ENCODE measurements at places on chromosomes 16 and 17.

GRCh38 chr17:60529806-60530205 is 3.8 kb upstream of the APPBP2 start:
- DNase-seq: no peak

DNA sequence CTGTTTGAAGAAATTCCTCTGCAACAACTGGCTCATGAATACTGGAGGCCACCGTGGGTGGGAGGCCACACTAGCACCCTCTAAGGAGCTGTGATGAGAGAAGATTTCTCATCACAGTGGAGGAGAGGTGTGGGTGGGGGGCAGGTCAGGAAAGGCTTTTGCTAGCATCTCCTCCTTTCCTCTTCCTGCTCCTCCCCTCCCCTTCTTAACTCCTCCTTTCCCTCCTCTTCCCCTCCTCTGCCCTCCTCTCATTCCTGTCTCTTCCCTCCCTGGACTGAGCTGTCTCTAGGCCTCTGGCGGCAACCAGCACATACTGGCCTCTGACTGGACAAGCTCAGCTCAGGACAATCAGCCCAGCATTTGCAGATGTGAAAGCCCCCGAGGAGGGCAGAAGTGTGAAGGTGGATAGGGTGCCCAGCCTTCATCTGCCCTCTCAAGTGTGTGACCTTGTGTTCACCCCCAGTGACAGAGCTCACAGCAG is 19.0 kb upstream of the LHX1 start:
- no peak for DNase-seq

DNA sequence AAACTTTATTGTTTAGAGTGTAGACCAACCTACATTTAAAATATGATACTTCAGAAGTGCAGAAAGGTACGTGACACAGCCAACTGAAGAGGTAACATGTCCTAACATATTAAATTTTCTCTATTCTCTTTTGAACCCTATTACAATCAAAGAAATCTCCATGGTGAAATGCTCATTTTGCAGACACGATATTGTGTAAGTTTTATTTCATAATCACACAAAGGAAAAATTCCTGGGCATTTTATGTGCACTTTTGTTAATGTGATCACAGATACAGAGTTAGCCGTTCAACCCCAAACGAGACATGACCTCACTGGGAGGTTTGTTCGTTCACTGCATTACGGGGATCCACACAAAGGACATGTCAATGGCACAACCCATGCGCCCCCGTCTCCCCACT is 21.8 kb downstream of the KCNJ16 start:
- no peak for DNase-seq

GRCh38 chr16:68401871-68402747 is 46.2 kb downstream of the SMPD3 start:
- no peak for DNase-seq

DNA sequence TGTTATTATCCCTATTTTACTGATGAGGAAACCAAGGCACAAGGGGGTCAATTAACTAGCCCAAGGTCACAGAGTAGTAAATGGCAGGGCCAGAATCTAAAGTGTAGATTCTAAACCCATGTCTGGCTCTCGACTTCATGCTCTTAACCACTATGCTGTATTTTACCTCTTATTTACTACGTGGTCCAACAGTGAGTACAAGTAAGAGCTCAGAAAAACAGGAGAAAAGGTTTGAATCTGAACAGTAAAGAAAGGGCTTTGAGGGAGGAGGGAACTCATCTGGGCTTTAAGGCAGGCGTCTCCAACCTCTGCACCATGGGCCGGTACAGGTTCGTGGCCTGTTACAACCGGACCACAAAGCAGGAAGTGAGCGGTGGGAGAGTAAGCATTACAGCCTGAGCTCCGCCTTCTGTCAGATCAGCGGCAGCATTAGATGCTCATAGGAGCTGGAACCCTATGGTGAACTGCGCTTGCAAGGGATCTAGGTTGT is 62.9 kb downstream of the SMURF2 start:
- DNase-seq: no peak

DNA sequence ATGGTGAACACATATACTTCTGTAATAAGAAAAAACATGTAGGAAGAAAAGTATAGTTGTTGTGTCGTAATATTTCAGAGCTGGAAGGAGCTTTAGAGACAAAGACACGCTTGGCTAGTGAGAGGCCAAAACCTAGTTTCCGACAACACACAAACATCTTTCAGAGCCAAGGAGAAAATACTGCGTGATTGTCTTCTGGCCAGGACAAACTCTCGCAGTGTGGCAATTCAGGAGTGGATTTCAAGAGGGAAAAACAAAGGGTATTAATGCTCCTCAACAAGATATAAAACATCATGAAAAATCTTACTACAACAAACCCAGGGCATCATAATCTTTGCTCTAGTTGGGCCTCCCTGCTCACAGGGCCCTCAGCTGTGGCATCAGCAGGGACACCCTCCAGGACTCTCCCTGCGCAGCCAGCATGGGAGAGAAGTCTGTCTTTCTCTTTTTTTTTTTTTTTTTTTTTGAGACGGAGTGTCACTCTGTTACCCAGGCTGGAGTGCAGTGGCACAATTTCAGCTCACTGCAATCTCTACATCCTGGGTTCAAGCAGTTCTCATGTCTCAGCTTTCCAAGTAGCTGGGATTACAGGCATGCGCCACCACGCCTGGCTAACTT is 66.4 kb downstream of the CYB5B start:
- DNase-seq: no peak

- no peak for DNase-seq
Observed at GRCh38 chr17:72545766-72546165, 424.9 kb downstream of the SOX9 start.

DNA sequence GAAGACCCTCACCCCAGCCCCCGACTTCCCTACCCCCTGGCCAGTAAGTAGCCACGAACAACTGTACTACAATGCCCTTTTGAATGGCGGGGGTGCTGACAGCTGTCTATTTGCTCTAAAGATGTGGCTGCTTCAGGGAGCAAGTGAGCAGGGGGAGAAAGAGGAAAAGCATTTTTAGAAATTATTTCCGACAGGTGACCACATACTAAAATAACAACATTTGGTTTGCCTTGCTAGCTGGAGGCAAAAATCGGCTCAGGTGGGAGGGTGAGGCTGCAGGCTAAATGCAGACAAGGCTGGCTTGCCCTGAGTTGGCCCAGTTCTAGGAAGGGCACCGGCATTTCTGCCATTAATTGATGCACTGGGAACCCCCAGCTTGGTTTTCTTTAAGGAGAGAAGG is 188.5 kb downstream of the XYLT1 start:
- no peak for DNase-seq

GRCh38 chr16:89544713-89545043 is 15.8 kb upstream of the RPL13 start:
- DNase-seq: no peak

GRCh38 chr16:65876624-65877023 is 489.9 kb upstream of the CDH5 start:
- DNase-seq: no peak

- no peak for DNase-seq
Observed at GRCh38 chr17:46720408-46720807, 98.1 kb downstream of the WNT3 start.

- DNase-seq: no peak
Observed at GRCh38 chr17:68020409-68020756, 15.2 kb upstream of the KPNA2 start.

DNA sequence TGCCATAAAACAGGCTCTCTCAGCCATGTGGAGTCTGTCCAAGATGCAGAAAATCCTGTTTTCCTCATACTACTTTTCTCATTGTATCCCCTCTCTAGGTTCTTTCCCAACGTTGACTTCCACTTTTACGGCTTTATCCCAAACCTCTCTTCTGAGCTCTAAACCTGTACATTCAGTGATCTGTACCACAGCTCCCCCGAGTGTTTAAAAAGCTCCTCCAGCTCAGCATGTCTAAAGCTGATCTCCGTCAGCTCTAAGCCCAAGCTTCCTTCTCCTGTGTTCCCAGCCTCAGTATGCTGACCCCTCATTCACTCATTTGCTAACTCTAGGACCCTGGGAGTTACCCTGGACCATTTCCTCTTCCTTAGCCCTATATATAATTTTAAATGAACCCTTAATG is 144.6 kb downstream of the DNAH9 start:
- DNase-seq: no peak

DNA sequence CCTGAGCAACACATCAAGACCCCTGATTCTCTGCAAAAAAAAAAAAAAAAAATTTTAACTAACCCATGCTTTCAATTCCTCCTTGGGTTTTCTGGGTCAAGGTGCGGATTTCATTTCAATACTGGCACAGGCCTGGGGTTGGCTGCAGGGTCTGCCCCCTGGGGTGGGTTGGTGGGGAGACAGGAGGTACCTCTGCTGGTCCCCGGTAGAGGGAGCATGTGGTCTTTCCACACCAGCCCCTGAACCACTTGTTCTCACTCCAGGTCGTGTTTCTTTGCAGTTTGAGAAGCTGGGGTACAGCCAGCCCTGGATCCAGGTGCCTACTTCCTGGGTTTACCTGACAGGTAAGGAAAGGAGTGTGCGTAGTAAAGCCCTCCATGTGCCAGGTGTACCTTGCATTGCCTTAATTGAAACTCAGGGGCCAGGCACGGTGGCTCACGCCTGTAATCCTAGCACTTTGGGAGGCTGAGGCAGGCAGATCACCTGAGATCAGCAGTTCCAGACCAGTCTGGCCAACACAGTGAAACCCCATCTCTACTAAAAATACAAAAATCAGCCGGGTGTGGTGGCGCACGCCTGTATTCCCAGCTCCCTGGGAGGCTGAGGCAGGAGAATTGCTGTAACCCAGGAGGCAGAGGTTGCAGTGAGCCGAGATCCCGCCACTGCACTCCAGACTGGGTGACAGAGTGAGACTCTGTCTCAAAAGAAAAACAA is 21.8 kb downstream of the SDR42E2 start:
- no peak for DNase-seq

GRCh38 chr16:69508033-69508755 is 57.6 kb upstream of the NFAT5 start:
- no peak for DNase-seq

DNA sequence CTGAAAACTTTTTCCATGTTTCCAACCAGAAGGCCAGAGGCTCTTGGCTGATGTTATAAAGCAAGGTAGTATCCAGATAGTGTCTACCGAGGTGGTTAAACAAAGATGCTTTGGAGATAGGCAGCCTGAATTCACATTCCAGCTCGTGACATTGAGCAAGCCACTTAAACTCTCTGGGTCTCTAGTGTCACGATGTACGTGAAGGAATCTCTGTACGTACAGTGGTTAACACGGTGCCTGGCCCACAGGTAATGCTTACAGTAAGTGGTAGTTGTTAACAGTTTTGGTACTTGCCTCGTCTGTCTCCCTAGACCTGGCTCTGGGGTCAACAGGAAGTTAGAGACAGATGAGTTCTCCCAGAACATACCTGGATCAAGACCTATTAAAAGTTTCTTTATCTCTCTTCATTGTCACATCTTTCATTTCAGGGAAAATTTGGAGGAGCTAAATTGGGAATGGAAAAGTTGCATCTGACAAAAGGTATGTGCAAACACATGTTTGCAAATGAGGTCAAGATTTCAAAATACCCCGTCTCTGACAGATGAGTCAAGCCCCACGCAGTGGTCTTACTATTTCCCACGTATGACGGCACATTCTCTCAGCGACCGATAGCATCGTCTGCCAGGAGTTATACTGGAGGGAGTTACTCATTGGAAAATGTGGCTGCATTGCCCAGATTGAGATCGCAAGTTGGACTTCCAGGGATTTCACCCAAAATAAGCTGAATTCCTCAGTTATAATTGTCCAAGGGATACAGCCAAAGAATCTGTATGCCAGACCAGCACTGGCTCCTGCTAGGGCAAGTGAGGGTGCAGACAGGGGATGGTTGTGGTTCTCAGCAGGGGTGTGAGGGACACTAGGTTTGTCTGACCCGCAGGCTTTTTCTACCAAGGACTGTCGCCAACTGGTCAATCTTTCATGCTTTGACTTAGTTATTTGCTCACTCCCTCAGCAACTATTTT is 18.9 kb upstream of the MYH10 start:
- no peak for DNase-seq

DNA sequence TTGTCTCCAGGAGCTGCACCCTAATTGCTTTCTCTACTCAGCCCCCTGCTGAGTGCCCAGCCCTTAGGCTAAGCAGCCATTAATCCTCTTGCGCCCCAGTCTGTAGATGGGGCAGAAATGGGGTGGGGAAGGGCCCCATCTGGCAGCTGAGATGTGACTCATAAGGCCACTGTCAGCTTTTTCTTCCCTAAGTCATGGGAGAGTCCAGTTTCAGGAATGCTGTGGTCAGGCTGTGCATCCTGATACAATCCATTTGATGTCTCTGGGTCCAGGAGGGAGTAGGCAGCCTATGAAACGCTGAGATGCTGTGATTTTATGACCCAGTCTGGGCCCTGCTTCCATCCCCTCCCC is 12.3 kb downstream of the PLXDC1 start:
- DNase-seq: no peak

DNA sequence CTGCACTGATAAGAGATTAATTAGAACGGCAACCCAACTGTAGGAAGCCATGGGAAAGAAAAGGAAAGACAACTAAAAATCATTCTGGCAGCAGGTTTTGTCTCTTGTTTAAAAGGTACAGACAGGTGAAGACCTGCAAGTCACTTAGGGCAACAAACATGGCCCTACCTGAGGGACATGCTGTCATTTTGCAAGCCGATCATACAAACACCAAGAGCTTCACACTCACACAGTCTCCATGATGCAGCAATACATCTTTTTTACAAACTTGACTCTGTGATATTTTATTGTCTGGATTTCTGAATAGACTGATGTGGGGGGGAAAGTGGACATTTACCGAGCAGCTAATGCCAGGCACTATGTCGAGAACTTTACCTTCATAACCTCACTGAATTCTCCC is 101.8 kb downstream of the PARN start:
- no peak for DNase-seq

DNA sequence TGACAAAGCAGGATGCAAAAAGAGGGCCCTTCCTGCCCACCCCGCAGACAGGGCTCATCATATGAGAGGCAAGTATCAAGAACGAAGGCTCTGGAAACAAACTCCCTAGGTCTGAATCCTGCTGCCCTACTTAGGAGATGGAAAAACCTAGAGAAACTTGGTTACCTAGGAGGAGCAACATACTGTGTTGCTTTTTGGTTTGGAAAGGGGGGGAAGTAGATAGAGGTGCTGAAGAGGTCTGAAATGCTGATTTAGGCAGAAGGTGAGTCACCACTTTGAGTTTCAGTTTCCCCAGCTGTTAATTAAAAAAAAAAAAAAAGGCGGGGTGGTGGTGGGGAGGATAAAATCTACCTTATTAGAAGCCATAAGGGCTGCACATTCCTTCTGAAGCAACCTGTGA is 1.5 kb downstream of the N4BP1 start:
- DNase-seq: no peak

GRCh38 chr17:16013943-16014407 is 14.4 kb downstream of the TTC19 start:
- no peak for DNase-seq

GRCh38 chr16:77584205-77584859 is 138.0 kb upstream of the NUDT7 start:
- no peak for DNase-seq
